A549 treated with CORT108297 at 1 μM for 4 hours (cell line): ENCODE measurements at places on chromosomes 6 and 20. TPM values are rescaled to one million over a fixed set of nuclear protein-coding genes. Genes with fewer than 3 reads are reported as not detected.

Gene ELOVL2
- 5.8 to 8.0 TPM (median 6.9 TPM) in 5 replicates for total RNA-seq

Gene LY6G6C
- total RNA-seq, result 0.09 to 0.12 TPM (median 0.10 TPM) in 3 of 5 replicates, not detected in the others

Gene PLG
- total RNA-seq, result not detected in 5 replicates

Gene TP53TG5
- total RNA-seq, result not detected in 5 replicates

Gene COL12A1
- total RNA-seq, result 3.8 to 6.4 TPM (median 5.2 TPM) in 5 replicates

Gene RAET1G
- 7.3 to 11.9 TPM (median 10.3 TPM) in 5 replicates for total RNA-seq

Gene KIF6
- 0.13 to 0.33 TPM (median 0.16 TPM) in 5 replicates for total RNA-seq

Gene PARD6B
- 2.4 to 3.6 TPM (median 2.8 TPM) in 5 replicates for total RNA-seq

Gene RCAN2
- total RNA-seq, result not detected in 5 replicates

Gene GLP1R
- total RNA-seq, result not detected in 5 replicates

Gene MAP3K4
- 12.3 to 13.1 TPM (median 12.8 TPM) in 5 replicates for total RNA-seq

Gene SENP6
- 27.9 to 40.9 TPM (median 29.6 TPM) in 5 replicates for total RNA-seq

Gene ZC2HC1B
- total RNA-seq, result not detected in 5 replicates

Gene FUCA2
- 53.3 to 54.2 TPM (median 54.1 TPM) in 5 replicates for total RNA-seq

Gene CARMIL1
- 7.1 to 9.4 TPM (median 7.7 TPM) in 5 replicates for total RNA-seq

Gene SUN5
- not detected in 5 replicates for total RNA-seq

Gene RGS17
- 6.1 to 7.2 TPM (median 7.1 TPM) in 5 replicates for total RNA-seq

Gene PBOV1
- total RNA-seq, result not detected in 5 replicates

Gene TMEM200A
- total RNA-seq, result 0.03 to 0.05 TPM (median 0.05 TPM) in 4 of 5 replicates, not detected in the other

Gene TREML2
- not detected in 5 replicates for total RNA-seq

Gene PLA2G7
- total RNA-seq, result 0.06 TPM in 1 of 5 replicates, not detected in the others

Gene OR12D2
- not detected in 5 replicates for total RNA-seq

Gene SIRPB2
- 0.06 TPM in 2 of 5 replicates, not detected in the others for total RNA-seq

Gene RNF39
- 0.03 to 0.07 TPM (median 0.05 TPM) in 3 of 5 replicates, not detected in the others for total RNA-seq

Gene ITPR3
- total RNA-seq, result 31.9 to 49.4 TPM (median 42.7 TPM) in 5 replicates

Gene KIF25
- 0.05 to 0.39 TPM (median 0.07 TPM) in 3 of 5 replicates, not detected in the others for total RNA-seq
